ENCODE measurements at places on chromosomes 7 and 10.

- DNase-seq: no peak
Observed at GRCh38 chr7:156019776-156020565, 207.7 kb upstream of the SHH start.

GRCh38 chr7:33101906-33102305, 7.3 kb downstream of the RP9 start:
- DNase-seq: no peak

- DNase-seq: no peak
Observed at GRCh38 chr10:72186258-72186981, 29.4 kb upstream of the ANAPC16 start.

DNA sequence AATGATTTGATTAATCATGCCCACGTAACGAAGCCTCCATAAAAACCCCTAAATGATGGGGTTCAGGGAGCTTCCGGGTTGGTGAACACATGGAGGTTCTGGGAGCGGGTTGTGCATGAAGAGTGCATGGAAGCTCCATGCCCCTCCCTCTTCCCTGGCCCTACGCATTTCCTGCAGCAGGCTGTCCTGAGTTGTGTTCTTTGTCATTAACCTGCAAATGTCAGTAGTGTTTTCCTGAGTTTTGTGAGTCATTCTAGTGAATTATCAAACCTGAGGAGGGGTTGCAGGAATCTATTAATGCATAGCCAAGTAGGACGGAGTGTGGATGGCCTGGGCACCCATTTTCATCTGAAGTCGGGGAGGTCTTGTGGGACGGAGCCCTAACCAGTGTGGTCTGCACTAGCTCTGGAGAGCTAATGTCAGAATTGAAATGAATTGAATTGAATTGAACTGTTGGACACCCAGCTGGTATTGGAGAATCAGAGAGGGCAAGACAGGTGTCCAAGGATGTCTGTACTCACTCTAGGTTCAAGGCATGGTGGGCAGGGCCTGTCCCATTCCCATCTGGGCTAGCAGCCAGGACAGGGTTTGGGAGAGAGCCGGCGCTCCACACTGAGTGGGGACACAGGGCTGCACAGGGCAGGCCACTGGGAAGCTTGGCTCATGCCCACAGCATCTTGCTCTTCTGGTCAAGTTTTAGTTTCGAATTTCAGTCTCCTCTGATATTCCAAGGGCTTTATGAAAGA, 22.3 kb upstream of the ARHGAP22 start:
- DNase-seq: no peak

GRCh38 chr10:5946786-5947185, 30.6 kb downstream of the IL15RA start:
- DNase-seq: no peak

DNA sequence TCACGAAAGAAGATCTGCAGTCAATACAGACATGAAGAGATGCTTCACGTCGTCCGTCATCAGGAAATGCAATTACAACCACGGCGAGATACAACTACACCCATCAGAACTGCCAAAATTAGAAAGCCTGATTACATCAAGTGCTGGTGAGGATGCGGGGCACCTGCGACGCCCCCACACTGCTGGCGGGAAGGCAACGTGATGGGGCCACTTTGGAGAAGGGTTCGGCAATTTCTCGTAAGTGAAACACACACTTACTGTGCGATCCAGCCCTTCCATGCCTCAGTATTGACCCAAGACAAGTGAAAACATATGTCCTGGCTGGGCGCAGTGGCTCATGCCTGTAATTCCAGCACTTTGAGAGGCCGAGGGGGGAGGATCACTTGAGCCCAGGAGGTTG, 25.8 kb upstream of the PDGFA start:
- DNase-seq: no peak

GRCh38 chr10:103595933-103596726, 102.6 kb downstream of the NEURL1 start:
- no peak for DNase-seq

DNA sequence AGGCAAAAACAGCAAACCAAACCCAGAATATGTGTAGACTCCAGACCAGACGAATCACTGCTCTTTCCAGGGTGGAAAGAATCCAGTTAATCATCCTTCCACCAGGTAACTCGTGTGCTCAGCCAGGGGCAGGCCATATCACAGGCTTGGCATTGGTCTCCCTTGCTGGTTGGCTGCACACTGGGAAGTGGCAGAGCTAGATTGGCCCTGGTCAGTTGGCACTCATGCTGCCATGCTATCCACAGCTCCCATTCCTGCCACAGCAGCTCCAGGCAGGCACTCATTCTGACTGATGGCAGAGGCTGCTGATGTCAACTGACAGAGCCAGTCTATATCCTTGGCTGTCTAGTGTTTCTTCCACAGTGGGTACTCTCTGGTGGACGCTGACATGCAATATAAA, 9.7 kb upstream of the GDF10 start:
- no peak for DNase-seq

GRCh38 chr10:34966451-34966850, 123.7 kb downstream of the CUL2 start:
- DNase-seq: peak; percentile 35

- no peak for DNase-seq
Observed at GRCh38 chr7:101558742-101559325, 70.3 kb downstream of the MYL10 start.

- no peak for DNase-seq
Observed at GRCh38 chr7:134395604-134396003, 63.3 kb downstream of the AKR1B1 start.

GRCh38 chr10:110704906-110705476, 60.9 kb downstream of the RBM20 start:
- DNase-seq: no peak

DNA sequence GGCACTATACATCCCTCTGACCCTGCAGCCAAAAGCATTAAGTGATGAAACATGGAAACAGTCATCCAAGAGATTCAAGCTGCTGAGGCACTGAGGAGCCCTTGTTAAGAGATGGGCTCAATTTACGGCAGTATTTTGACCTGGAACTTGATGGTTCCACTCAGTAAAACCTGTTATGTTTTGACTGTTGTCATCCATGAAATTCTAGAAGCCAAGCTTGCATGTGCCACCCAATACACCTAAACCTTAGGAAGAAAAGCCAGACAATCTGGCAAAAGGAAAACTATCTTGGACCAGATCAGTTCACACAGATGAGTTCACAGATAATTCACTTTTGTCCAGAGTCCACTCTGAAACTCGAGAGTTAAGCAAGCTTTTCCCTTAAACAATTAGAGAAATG, 53.2 kb downstream of the ICA1 start:
- no peak for DNase-seq

DNA sequence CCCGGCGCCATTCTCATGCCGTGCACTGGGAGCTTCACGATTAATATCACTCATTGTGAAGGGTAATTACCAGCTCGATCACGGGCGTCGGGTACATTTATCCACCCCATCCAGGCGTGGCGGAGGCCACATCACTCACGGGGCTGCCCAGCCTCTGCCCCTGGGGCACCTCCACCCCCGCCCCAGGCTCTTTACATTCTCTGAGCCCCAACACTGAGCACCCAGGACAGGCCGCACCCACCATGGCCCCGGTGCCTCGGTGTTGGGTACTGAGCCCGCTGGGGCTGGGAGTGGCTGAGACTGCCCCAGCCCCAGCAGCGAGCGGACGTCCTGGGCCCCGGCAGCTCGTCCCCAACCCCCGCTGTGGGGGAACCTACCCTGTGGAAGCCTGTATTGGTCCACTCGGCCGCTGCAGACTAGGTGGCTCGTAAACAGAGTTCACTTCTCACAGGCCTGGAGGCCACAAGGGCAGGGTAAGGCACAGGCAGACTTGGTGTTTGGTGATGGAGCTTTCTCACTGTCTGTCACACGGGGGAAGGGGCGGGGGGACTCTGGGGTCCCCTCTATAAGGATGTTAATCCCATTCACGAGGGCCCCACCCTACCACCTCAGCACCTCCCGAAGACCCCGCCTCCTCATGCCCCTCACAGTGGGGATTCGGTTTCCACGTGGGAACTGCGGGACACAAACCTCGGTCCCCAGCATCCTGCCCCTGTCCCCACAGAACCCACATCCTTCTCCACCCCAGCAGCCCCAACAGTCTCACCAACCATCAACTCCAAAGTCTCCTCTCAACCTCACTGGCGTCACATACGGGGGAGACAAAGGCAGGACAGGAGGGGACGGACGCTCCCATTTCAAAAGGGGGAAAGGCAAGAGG, 184.1 kb downstream of the ELFN1 start:
- no peak for DNase-seq

- DNase-seq: no peak
Observed at GRCh38 chr7:128112018-128112780, 81.0 kb upstream of the LRRC4 start.

- peak; percentile 60 for DNase-seq
Observed at GRCh38 chr7:20642166-20642565, 26.7 kb downstream of the ABCB5 start.

DNA sequence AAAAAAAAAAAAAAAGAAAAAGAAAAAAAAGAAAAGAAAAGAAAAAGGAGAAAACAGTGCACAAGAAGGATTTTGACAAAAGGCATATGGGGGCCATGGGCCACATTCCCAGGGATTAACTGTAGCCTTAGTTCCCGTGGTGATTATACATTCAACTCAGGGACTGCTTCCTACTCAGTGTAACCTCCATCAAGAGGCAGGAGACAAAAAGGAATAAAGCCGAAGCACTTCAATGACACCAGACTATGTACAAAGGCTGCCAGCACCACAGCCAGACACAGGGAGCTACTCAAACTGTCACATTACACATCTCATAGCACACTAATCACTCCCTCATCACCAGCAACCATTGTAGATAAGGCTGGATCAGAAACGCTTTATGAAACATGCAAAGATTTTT, 5.1 kb upstream of the PMPCB start:
- no peak for DNase-seq

DNA sequence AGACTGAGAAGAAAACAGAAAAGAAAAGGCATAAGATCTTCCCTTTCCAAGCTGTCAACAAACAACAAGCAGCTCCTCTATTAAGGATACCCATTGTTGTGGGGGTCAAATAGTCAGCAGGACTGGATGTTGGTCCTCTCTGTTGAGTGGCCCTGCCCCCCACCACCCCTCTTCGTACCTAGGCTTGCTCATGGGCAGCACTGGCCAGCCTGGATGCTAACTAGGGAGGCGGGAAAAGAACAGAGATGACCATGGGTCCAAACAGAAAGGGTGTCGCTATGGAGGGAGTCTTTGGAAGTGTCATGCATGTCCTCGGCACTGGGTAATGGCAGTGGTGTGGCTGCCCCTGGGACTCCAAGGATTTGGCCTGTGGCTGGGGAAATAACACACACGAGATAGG, 45.6 kb downstream of the SPDYE5 start:
- DNase-seq: no peak

GRCh38 chr7:106344211-106344610, 59.4 kb upstream of the NAMPT start:
- DNase-seq: no peak

- DNase-seq: no peak
Observed at GRCh38 chr7:55254242-55254595, 110.9 kb upstream of the LANCL2 start.

DNA sequence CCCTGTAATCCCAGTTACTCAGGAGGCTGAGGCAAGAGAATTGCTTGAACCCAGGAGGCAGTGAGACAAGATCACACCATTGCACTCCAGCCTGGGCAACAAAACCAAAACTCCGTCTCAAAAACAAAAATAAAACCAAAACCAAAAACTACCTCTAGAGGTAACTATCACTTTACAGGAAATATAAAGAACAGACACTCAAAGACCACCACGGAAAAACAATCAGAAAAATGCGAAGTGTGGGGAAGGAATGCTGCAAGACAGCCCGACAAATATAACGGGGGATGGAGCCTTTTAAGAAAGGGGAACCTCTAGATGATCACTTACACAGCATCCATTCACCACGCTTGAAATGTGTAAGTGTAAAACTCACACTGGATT, 4.3 kb downstream of the HNRNPF start:
- no peak for DNase-seq

GRCh38 chr10:69609077-69609476, 21.0 kb upstream of the FAM241B start:
- no peak for DNase-seq

DNA sequence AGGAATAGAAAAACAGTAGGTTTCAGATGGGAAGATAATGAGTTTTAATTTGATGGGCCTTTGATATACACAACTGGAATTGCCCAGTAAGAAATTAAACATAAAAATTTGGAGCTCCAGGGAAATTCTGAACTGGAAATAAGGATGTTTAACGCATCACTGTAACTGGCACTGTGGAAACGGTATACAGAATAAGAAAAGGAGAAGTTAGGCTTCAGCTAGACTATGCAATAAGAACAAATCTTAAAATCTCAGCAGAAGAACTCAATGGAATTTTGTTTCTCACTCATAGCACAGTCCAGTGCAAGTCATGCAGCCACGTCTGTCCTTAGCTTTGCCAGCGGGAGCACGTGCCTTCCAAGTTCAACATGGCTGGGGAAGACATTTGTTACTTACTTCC, 52.9 kb upstream of the FGL2 start:
- no peak for DNase-seq

DNA sequence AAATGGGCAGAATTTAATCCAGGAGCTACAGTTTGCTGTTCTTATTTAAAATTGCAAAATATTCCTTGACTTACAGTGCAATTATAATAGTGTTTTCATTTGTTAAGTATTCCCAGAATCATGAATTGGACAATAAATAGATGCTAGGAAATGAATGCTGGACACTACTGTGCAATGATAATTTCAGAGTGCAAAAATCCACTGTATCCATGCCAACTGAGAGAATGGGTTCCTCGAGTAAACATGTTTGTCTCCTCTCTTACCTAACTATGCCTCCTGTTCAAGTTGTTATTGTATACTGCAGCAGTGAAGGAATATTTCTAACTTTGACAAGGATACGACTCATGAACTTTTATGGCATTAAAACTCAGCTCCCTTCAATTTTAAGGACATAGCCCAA, 1396.3 kb downstream of the GATA3 start:
- DNase-seq: no peak

DNA sequence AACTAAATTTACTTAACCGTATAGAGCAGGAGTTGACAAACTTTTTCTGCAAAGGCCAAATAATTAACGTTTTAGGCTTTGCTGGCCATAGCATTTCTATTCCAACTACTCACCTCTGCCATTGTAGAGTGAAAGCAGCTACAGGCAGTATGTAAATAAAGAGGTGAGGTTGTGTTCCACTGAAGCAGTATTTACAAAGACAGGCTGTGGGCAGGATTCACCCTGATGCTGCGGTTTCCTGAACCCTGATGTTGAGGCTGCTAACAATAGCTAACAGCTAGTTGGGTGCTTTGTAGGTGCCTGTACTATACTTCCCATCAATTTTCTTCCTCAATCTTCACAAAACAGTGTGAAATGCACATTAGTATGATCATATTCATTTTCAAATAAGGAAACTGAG, 47.0 kb upstream of the LAMB1 start:
- DNase-seq: no peak

DNA sequence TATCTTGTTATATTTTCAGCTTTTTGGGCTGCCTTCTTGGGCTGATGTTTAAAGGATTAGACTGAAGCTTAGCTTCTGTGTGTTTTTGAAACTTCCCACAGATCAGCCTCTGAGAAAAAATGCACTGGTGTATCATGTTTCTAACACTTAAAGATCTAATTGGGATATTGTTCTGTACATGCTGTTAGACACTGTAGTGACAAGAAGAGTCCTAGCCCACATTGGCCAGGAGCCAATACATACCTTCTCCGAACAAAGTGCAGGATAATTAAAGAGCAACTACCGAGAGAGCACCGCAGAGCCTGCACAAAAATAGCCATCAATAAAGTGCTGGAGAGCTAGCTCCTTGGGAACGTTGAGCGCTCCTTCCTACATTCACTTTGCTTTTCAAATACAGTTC, 289.4 kb upstream of the SP8 start:
- DNase-seq: no peak

GRCh38 chr7:121306565-121306964, 22.2 kb upstream of the WNT16 start:
- no peak for DNase-seq

All from stromal cell of bone marrow (primary cell).